ENCODE measurements at places on chromosomes 5 and 9. TPM values are rescaled to one million over a fixed set of nuclear protein-coding genes. Genes with fewer than 3 reads are reported as not detected.

The IQGAP2 gene
- total RNA-seq, result 66.0 TPM

The LOX gene
- 2.2 TPM for total RNA-seq

The TAS2R1 gene
- total RNA-seq, result not detected

The SHLD3 gene
- 2.9 TPM for total RNA-seq

The PCDHGA11 gene
- 8.2 TPM for total RNA-seq

The F12 gene
- total RNA-seq, result 6.5 TPM

The TAF1L gene
- total RNA-seq, result not detected

The AGXT2 gene
- total RNA-seq, result not detected

The DND1 gene
- total RNA-seq, result 0.41 TPM

The TRIM36 gene
- total RNA-seq, result 16.5 TPM

The TPPP gene
- total RNA-seq, result 0.65 TPM

The CRHBP gene
- not detected for total RNA-seq

The XPA gene
- total RNA-seq, result 2.6 TPM

The ACTBL2 gene
- total RNA-seq, result not detected

The NR4A3 gene
- total RNA-seq, result 0.23 TPM

The BHMT2 gene
- not detected for total RNA-seq

The PGM5 gene
- not detected for total RNA-seq

The SLC45A2 gene
- total RNA-seq, result not detected

The FCN2 gene
- not detected for total RNA-seq

The CDKN2A gene
- total RNA-seq, result 0.69 TPM

The CDH12 gene
- not detected for total RNA-seq
